ENCODE measurements at places on chromosomes 3 and 15.

GRCh38 chr3:113193719-113194118, 17.6 kb upstream of the BOC start:
- no peak for DNase-seq

GRCh38 chr3:111738238-111738637, 120.8 kb upstream of the PHLDB2 start:
- DNase-seq = no peak

GRCh38 chr3:142272200-142272891, 47.0 kb upstream of the GK5 start:
- DNase-seq = no peak

DNA sequence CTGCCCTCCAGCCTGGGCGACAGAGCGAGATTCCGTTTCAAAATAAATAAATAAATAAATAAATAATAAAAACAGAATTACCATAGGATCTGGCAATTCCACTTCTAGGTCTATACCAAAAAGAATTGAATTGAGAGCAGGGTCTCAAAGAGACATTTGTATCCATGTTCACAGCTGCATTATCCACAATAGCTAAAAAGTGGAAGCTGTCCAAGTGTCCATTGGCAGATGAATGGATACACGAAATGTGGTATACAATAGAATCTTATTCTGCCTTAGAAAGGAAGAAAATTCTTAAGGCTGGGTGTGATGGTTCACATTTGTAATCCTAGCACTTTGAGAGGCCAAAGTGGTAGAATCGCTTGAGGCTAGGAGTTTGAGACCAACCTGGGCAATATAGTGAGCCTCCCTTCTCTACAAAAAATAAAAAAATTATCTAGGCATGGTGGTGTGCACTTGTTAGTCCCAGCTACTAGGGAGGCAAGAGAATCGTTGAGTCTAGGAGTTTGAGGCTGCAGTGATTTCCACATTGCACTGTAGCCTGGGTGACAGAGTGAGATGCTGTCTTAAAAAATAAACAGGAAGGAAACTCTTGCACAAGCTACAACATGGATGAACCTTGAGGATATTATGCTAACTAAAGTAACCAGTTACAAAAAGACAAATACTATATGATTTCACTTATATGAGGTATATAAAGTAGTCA, 24.2 kb downstream of the PFKFB4 start:
- no peak for DNase-seq

DNA sequence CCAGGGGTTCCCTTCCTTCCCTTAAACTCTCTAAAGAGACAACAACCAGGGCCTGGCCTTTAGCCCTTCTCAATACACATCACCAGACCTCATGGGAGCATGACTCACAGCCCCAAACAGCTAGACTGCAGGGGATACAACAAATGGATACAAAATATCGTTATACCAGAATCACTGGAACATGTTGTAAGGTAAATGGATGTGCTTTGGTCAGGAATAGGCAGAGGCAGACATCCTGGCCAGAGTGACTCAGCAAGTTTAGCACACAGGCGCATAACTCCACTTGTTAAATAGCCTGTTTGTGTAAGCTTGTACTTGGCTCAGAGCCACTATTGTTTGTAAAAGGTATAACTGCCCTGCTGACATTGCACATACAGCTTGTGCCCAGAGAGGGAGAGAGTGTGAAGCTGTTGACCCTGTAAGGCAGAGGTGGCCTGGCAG, 18.3 kb downstream of the TMED3 start:
- DNase-seq = no peak

DNA sequence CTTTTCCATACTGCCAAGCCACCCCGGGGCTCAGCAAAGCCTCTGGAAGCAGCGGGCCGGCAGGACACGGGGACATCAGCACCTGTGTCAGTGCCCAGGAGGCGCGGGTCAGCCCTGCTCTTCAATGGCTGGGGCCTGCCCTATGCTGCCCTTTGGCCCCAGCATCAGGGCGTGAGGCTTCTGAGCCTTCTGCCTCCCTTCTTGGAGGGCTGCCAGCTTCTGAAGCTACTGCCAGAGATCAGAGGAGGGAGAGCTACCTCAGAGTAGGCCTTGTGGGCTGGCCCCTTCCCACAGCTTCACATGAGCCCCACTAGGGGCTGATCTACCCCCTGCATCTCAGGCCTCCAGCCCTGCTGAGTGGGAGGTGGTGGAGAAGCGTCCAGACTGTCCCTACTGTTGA, 13.0 kb upstream of the TMEM115 start:
- peak; percentile 9 for DNase-seq

DNA sequence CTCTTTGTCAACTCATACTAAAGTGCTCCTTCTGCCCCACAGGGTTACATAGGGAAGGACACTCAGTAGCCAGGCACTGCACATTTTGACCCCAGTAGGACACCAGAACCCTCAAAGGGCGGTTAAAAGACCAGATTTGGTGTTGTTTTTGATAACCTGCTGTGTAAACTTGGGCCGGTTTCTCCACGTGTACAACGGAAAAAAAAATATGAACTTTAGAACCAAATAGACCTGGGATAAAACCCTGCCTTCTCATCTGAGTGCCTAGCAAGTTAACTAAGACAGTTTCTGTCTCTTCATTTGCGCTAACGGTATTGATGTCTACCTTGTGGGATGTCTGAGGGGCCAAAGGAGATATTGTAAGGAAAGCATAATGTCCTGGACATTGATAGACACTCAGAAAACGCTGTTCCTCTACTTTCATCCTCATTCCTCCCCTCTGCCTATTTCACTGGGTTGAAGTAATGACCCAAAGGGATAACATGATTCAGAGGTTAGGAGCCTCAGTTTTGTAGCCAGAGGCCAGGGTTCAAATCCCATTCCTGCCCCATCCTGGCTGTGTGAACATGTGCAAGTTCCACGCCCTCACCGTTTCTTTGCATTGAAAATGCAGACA, 155.9 kb upstream of the LPP start:
- DNase-seq = no peak

DNA sequence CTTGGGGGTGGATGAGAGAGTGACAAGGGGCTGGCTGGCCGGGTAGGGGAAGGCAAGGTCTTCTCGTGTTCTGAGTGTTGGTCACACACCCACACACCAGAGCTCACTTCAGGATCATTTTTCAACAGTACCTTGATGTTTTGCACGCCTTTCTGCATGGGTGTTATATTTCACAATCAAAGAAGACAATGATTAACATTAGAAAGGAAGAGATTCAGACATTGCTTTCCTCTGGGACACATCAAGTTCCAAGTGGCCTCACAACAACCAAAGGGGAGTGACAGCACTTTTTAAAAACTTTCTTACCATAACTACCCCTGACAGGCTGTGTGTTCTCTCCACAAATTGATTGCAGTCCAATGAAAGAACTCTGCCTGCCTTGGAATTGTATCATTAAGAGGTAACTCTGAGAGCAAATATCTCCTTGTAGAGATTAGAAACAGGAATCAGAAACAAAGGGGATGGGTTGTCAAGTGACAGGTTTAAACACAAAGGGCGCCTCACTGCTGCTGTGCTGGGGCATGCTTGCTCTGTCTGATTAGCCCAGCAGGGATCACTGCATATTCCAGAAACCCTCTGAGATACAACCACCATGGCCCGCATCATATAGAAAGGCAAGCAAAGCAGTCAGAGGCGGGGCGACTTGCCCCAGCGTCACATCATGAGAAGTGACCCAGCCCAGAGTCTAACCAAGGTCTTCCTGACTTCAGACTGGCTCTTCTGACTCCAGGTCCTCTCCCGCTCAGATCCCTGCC, 230.8 kb downstream of the FEZF2 start:
- no peak for DNase-seq

DNA sequence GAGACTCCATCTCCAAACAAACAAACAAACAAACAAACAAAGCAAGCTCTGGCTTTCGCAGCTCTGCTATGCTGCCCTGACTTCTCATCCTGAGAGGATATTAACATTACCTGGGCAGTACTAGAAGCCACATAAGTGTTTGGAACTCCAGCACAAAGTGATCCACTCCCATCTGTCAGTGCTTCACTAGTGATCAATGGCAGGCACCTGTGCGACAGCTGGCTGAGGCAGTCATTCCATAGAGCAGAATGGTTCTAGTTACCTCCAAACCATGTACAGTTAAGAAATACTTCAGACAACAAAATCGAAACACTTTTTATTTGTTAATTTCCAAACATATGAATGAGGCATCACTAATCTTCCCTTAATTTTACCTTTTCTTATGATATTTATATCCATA, 2.8 kb upstream of the MB21D2 start:
- no peak for DNase-seq

DNA sequence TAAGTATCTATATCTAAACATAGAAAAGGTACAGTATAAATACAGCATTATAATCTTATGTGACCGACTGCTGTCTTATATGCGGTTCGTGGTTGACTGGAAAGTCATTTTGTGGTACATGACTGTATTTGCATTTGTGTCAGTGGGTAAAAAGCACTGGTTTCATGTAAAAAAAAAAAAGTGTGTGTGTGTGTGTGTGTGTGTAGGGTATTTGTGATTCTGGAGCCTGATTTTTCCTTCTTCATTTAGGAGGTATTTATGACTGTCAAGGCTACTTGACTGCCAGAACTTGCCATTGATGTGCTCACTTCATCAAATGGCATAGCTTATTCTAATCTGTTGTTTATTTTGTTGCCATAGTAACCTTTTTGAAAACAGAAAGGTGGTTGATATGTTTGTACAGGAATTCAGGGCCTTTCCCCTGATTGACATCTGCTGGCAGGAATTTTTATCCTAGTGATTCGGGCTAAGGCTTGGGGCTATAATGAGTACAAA, 63.2 kb downstream of the AKAP13 start:
- peak; percentile 55 for DNase-seq

DNA sequence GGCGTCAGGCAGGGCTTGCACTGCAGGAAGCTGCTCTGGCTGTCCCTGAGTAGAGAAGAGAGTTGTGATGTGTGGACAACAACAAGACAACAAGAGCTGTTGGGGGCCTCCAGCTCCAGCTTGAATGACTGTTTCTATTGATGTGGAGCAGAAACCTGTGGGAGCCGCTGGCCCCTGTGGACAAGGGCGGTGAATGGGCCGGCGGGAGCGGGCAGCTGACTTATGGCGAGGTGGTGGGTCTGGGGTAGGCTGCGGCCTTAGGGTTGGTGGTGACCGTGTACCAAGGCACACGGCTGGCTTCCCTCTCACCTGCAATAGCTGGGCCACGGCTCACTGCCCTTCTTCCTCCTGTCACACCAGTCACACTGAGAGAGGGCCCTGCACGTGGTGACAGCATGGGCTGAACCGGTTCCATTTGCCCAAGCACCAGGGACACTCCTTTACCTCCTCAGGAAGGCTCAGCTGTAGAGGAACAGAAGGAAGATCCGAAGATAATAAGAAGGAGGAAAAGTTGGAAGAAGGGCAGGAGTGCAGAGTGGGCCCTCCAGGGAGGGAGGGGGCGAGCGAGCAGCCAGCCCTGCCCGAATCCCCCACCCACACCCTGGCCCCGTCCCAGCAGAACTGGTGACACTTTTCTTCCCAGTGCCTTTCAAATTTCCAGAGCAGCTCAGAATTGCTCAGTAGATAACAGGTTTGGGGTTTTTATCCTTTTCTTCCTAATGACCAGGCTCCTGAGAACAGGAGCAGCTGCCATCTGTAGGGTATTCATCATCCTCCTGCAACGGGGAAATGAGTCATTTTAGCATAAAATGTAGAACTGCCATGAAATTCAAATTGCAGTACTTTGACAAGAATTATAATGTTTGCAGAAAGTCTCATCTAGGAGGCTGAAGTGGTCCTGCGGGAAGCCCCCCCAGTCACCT, 136.9 kb downstream of the TJP1 start:
- peak; percentile 16 for DNase-seq

GRCh38 chr3:123347691-123348264, 101.1 kb downstream of the ADCY5 start:
- DNase-seq = no peak

DNA sequence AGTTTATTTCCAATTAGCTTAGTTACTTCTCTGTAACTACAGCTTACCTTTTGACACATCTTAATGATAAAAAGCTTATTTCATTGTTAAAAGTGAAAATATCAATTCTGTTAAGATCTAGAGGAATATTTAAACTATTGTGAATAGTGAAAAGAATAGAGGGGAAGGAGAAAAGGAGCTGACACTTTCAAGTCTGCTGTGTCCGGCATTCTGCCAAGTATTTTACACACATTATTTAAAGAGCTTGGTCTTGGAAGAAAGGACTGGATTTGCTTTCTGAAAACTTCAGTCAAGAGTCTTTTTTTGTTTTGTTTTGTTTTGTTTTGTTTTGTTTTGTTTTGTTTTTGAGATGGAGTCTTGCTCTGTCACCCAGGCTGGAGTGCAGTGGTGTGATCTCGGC, 34.8 kb downstream of the CCDC80 start:
- no peak for DNase-seq

GRCh38 chr15:32036971-32037370, 6.7 kb downstream of the CHRNA7 start:
- no peak for DNase-seq

DNA sequence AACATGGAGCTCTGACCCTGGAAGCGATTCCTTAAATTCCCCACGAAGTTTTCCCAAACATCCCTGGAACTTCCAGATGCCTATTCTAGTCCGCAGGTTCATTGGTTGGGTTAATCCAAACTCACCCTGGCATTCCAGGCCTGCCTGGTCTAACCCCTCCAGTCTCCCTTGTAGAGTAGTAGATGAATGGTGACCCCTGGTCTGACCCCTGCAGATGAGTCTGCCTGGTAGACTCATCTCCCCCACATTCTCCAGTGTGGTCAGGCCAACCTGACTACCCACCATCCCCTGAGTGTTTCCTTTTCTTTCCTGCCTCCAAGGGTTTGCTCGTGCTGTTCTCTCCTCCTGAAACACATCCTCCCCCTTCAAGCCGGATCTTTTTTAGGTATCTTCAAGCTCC, 10.8 kb upstream of the HRH1 start:
- no peak for DNase-seq

DNA sequence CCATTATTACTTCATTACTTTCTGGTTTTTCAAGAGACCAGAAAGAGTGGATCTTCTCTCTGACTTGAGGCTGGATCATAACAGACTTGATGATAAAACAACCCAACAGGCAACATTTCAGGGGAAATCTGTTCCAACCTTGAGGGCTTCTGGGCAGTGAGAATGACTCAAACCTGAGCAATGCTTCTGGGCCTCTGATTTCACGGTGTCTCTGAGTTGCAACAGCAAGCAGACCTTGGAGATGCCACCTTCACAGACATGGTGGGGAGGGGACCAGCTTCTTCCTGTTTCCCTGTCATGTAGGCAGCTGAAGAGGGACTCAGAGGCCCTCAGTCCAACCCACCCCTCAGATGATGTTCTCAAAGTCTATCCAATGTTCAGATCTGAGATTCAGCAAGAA, 104.0 kb downstream of the ABHD5 start:
- DNase-seq = no peak

DNA sequence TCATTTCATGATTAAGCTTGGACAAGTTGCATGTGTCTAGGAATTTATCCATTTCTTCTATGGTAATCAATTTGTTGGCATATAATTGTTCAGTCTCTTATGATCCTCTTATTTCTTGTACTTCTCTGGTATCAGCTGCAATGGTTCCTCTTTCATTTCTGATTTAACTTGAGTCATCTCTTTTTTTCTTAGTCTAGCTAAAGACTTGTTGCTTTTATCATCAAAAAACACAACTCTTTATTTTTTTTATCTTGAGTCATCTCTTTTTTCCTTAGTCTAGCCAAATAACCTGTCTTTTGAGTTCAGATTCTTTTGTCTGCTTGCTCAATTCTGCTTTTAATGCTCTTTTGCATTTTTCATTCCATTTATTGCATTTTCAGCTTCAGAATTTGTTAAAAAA, 37.3 kb downstream of the UBE3A start:
- no peak for DNase-seq

Measured in NCI-H2227 treated with DMSO at 0.1 percent for 48 hours (cell line).